ENCODE measurements at places on chromosomes 13 and 19.

DNA sequence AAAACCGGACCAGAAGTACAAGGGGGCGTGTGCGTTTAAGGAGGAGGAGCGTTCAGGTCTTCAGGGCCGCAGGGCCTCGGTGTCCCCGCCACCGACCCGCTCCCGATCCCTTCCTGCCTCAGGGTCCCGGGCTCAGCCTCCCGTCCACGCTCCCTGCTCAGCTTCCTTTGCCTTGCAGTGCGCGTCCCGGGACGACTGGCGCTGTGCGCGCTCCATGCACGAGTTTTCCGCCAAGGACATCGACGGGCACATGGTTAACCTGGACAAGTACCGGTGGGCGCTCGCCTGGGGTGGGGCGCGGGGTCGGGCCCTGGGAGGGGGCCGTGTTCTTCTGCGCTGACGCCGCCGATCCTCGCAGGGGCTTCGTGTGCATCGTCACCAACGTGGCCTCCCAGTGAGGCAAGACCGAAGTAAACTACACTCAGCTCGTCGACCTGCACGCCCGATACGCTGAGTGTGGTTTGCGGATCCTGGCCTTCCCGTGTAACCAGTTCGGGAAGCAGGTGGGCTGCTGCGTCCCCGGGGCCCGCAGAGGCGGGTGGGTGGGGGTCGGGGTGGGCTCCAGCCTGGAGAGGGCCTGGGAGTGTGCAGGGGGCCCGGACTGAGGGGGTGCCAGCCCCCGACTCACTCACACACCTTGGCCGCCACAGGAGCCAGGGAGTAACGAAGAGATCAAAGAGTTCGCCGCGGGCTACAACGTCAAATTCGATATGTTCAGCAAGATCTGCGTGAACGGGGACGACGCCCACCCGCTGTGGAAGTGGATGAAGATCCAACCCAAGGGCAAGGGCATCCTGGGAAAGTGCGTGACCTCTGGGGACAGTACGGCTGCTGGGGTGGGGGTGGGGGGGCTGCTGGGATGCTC is 1.4 kb downstream of the GPX4 start:
- DNase-seq = no peak

DNA sequence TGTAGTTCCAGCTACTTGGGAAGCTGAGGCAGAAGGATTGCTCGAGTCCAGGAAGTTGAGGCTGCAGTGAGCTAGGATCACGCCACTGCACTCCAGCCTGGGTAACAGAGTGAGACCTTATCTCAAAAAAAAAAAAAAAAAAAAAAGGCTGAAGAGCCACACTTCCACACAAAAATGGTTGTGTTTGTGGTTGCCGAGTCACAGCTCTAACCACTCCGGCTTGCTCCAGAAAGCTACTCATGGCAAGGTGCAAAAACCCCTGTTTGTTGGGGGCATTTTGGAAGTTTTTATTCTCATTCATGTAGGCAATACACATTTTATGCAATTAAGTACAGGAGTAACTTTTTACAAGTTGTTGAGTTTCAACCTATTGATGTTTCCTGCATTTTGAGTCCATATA is 93.5 kb downstream of the INSR start:
- DNase-seq = no peak

DNA sequence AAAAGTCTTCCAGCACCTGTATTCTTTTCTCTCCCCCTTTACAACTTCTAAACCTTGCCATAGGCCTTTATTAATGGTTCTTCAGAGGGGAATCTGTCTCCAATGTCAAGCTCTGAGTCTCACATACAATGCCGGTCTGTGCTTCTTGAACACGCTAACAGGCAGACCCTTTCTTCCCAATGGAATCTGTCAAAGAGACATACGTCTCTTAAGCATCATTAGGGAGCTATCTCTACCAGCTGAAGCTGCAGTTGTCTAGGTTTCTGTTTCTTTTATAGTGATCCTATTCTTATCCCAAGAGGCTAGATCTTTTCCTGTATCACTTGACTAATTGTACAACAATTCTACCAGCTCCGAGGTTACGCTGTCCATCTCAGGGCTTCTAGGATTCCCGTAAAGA is 560.8 kb upstream of the NBEA start:
- DNase-seq = no peak

DNA sequence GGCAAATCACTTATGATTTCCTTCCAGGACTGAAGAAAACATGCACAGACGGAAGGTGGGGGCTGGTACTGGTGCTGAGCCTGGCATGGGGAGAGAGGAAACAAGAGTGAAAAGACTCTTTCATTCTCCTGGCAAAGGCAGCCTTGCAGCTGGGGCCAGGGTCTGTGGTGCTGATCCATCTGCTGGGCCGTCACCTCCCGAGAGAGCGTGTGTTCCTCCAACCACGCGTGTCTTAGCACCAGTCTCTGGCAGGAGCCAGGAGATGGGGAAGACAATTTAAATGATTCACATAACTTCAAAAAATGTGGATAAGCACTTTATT is 23.9 kb upstream of the SPART start:
- DNase-seq = no peak

- DNase-seq = no peak
Observed at GRCh38 chr19:45591004-45591637, 6.5 kb upstream of the OPA3 start.

DNA sequence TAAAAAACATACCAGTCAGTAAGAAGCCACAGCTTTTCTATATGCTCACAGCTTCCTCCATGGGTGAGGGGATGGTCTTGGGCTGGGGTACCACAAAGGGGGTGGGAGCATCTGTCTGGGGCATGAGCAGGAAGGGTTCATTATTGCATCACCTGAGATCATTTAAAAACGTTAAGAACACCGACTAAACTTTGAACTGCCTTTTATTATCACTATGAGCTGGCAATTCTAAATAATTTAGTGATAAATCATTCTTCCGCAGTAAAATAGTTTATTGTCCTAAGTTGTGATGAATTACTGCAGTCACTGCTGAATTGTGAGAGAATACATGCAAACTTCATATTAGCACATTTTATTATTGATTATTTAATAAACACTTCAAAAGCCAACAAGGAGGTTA is 71.6 kb downstream of the KL start:
- no peak for DNase-seq

DNA sequence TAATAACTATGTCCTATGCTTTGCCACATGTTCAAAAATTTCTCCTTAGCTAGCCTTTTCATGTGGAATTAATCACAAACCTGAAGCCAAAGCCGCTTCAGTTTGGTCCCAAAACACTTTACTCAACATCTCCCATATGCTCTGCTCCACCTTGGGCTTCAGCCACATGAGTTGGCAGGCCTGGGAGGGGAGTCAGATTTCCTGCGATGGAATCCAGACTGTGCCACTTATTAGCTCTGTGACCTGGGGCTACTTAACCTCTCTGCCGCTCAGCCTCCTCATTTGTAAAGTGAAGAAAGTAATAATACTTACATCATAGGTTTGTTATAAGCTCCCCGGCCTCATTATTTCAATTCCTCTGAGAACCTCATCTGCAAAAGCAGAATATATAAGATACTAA is 272.0 kb downstream of the LMO7 start:
- DNase-seq = no peak

DNA sequence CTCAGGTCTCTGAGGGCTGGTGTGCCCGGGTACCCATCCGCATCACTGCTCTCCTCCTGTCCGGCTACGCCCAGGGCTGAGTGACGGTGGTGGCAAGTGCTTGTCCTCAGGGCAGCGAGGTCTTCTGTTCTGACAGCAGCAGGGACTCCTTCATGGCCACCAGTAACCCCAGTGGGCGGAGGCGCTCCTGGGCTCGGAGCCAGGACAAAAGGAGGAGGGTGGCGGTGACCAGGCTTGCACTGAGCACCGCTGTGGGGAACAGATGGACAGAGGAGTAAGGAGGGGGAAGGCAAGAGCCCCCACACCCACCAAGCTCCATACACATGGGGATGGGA is 5.8 kb downstream of the CD320 start:
- no peak for DNase-seq

Data from activated T-helper 1 cell treated with Interleukin-2 at 50 U/mL for 16 hours (primary cell).